Stimulated activated CD4-positive, alpha-beta T cell treated with anti-CD3 and anti-CD28 coated beads, Interleukin-4, amount 100 ng/mL, for 24 hours (primary cell): ENCODE measurements at places on chromosomes 7 and 10.

DNA sequence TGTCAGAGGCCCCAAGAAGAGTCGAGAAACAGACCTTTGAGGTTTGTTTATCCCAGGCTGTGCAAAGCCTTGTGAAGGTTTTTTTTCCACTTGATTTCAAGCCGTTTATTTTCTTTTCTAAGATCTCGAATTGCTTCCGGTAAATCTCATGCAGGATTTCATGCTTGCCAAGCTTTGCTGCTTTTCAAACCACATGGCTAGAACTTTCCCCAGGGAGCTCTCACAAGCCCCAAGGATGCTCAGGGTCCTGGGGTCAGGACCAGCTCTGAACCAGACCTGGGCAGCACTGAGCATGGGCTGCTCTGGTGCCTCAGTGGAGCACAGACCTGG lies 48.0 kb upstream of the AQP1 start:
- no peak for DNase-seq

- DNase-seq, result no peak
Observed at GRCh38 chr10:44465401-44466115, 80.7 kb upstream of the CXCL12 start.

DNA sequence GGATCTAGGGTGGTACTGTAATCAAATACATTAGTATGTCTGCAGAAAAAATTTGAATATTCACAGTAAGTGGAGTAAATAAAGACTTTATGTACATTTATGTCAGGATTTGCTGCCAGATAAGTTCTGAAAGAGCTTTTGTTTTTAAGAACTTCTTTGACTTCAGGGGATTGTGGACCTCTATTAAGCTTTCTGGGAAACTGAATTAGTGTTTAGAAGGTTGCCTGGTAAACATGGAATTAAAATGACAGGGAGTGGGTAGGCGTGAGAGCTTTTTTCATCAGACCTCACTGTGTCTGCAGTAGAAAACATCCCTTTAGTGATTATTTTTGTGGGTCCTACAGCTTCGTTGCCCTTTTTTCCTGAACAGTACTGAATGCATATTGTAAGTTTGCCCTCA lies 15.7 kb downstream of the SDHAF3 start:
- no peak for DNase-seq

- no peak for DNase-seq
Observed at GRCh38 chr7:127751490-127752448, 99.8 kb downstream of the SND1 start.

DNA sequence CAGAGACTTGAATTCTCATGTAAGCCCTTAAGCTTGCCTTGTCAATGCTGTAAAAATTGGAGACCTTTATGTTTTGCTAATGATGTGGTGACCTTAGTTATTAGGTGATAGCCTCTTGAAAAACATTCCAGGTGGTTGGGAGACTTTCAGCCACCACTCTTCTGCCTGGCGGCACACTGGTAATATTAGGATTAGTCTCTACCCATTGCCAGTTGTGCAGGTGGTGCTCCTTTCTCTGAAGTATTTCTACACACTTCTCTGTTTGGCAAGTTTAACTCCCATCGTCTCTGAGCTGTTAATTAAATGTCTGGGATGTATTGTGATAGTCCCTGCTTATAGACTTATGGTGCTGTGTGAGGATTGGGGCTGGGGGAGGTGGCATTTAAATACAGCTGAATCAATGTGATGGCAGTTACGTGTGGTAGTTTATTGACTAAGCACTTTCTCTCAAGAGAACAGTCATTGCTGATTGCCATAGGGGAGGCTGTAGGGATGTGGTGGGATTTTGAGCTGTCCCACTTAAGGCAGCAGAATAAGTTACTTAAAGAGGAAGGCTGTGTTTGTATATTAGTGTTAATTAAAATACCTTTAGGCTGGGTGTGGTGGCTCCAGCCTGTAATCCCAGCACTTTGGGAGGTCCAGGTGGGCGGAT lies 61.7 kb downstream of the DAGLB start:
- no peak for DNase-seq

GRCh38 chr7:105617280-105618015 lies 36.2 kb upstream of the EFCAB10 start:
- DNase-seq, result no peak

DNA sequence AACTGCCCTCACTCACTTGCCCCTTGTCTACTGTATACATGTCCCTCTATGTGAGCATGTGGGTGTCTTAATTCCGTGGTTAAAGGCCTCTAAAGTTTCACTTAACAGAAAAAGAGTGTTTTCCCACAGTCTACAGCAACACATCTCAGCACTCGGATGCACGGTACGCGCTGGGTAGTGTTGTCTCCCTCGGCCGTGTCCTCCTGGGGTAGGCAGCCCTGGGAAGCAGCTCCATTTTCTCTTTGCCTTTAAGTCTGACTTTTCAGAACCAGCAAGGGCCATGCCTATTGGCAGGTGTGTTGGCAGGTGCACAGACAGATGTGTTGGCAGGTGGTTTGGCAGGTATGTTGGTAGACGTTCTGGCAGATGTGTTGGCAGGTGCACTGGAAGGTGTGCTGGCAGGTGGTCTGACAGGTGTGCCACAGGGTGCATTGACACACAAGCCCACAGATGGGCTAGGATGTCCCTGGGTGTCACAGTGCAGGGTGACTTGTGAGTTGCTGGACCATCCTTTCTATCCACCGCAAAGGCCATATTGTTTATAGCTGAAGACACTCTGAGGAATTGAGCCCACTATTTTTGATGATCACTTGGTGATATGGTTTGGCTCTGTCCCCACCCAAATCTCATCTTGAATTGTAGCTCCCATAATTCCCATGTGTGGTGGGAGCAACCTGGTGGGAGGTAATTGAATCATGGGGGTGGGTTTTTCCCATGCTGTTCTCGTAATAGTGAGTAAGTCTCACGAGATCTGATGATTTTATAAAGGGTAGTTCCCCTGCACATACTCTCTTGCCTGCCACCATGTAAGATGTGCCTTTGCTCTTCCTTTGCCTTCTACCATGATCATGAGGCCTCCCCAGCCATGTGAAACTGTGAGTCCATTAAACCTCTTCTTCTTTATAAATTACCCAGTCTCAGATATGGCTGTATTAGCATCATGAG lies 296.9 kb downstream of the TNS3 start:
- DNase-seq, result no peak

GRCh38 chr7:43135129-43135528 lies 22.7 kb downstream of the HECW1 start:
- DNase-seq, result no peak

- DNase-seq, result no peak
Observed at GRCh38 chr7:29505931-29506330, 57.7 kb upstream of the PRR15 start.

- DNase-seq, result no peak
Observed at GRCh38 chr10:63094405-63094804, 38.7 kb upstream of the NRBF2 start.

GRCh38 chr10:49371967-49372366 lies 23.9 kb downstream of the DRGX start:
- DNase-seq, result no peak

GRCh38 chr10:110207805-110208613 lies 604 bp downstream of the MXI1 start:
- DNase-seq, result peak; percentile 41

GRCh38 chr7:45606050-45606449 lies 31.9 kb downstream of the ADCY1 start:
- DNase-seq, result no peak

DNA sequence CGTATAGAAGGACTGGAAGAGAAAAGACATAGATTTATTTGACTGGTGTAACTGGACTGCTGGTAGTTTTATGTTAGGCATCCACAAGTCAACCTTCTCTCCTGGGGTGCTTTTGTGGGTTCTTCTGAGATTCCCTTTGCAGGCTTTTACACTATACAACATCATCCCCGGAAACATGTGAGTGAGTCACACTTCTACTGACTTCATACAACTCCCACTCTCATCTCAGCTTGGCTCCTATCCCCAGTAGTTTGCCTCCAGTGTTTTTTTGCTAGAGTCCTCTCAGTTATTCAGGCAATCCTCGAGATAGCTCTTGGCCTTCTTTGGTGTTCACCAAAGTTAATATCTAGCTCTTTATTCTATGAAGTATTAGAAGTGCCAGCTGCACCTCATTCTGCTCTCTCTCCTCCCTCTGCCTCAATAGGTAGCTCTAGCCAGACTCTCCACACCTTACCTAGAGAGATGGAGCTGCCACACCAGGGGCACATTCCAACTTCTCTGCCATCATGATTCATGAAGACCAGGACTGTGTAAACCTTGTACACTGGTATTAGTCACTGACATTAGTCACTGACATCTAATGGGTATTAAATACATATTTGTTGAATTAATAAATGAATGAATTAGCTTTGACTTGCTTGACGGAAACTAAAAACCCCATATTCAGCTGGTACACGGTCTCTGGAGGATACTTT lies 281.9 kb downstream of the PPP1R3A start:
- no peak for DNase-seq

DNA sequence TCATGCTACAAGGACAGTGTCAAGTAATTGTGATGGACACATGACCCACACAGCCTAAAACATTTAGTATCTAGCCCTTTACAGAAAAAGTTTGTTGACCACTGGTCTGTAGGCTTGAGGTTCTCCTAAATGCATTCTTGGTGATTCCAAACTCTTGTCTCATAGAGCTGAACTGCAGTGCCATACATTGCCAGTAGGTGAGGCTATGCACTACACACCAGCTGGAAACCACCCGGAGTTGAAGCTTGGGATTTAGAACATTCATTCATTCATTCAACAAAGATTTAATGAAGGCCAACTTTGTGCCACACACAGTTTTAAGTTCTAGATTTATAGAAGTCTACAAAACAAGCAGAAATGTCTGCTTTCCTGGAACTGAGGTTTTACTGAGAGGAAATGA lies 77.3 kb upstream of the TCF7L2 start:
- DNase-seq, result no peak

- no peak for DNase-seq
Observed at GRCh38 chr7:132386201-132386681, 190.0 kb downstream of the PLXNA4 start.

DNA sequence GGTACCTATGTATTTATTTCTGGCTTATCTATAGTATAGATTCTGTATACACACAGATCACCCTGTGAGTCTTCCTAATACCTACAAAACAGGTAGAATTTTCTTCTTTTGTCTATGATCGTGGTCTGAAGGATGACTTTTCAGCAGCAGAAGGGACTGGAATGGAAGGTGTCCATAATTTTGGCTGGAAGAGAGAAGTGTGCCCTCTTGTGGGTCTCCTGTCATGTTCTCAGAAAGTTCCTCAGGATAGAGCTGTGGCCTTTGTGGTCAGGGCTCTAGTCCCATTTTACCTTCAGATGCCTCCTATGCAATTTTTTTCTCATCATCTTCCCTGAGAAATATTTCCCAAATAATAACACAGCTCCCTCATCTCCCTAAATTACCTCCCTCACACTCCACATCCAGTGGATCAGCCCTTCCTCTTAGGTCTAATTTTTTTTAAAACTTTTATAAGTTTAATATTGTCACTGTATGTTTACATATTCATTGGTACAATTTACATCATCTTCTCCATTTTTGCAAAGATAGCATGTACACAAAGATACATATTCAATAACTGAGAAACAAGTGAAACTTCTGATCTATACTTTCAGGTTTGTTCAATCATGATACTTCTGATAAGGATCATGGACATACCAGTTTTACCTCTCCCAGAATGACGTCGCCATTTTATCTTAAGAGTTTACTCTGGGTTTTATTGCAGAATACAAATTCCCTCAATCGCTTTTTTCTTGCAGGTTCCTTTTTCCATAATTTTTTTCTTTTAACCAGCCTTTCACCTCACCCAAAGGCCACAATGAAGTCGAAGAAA lies 112.7 kb downstream of the REEP3 start:
- DNase-seq, result no peak

GRCh38 chr10:110274072-110274627 lies 30.6 kb downstream of the SMNDC1 start:
- DNase-seq, result no peak

- DNase-seq, result no peak
Observed at GRCh38 chr7:70881167-70881847, 250.6 kb upstream of the GALNT17 start.

- DNase-seq, result peak; percentile 66
Observed at GRCh38 chr7:2886900-2887299, 42.8 kb upstream of the GNA12 start.

DNA sequence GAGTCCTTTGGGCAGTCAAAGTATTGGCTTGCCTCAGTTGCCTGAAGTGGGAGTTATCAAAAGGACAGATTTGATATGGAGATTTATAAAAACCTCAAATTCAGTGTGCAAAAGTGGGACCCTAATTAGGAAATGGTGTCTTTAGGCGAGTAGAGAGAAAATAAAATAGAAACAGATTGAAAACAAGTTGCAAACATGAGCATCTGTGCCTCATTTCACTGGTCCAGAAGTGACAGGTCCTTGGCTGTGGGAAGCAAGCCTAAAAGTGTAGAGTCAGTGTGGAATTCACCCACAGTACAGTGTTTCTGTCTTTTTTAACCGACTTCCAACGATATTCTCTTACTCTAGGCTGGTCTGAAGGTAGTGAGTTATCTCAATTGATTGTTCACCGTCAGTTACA lies 51.2 kb downstream of the ST8SIA6 start:
- DNase-seq, result no peak

- DNase-seq, result no peak
Observed at GRCh38 chr7:19928247-19928646, 154.8 kb upstream of the TMEM196 start.

- DNase-seq, result no peak
Observed at GRCh38 chr7:36441344-36442022, 51.8 kb downstream of the ANLN start.

DNA sequence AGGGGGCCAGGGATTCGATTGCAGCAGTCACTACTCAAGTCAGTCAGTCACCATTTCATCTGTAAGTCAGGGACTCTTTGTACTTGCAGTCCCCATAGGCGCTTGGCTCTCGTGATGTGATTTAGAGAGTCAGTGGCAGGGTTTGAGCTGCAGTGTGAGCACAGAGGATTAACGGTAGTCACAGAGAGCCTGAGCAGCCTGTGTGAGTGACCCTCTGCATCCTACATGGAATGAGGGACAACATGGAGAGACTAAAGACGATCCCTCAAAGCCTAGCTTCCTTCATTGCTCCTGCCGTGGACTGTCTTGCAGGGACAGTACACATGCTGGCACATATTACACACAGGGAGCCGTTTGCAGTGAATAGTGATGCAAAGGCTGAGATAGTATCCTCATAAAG lies 56.3 kb downstream of the PRPF18 start:
- no peak for DNase-seq

- DNase-seq, result no peak
Observed at GRCh38 chr7:101465576-101466196, 103.0 kb downstream of the COL26A1 start.

DNA sequence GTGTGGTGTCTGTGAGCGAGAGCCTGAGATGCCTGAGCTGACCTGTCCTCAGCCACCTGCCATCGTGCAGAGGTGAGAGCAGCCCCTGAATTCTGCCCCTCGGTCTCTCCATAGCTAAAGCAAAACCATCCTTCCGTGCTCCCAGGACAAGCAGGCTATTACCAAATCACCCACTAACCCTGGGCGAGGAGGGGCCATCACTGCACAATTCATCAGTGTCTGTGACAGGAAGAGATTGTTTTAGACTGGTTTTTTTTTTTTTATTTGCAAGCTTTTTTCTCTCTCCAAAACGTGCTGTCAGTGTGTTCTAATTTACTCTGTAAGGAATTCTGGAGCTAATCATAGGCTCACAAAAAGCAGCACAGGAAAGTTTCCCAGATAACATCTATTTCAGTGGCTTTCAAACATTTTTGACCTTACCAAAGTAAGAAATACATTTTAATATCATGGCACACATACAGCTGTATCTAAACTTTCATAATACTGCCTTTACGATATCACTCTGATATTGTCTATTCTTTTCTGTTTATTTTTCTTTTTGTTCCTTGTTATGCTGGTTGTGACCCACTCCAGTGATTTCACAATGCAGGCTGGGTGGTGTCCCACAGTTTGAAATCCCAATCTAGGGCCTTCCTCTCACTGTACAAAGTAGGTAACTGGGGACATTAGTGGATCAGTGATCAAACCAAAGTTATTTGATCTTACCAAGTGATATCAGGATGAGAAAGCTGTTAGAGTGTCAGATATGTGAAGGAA lies 62.8 kb downstream of the EGFR start:
- no peak for DNase-seq
